ENCODE measurements at places on chromosomes 1 and 21.

- DNase-seq, result no peak
These were observed 190.6 kb upstream of the NFIA start for GRCh38 chr1:60891765-60892164.

- DNase-seq, result no peak
These were observed 4.6 kb upstream of the FAM167B start for GRCh38 chr1:32242341-32242851.

DNA sequence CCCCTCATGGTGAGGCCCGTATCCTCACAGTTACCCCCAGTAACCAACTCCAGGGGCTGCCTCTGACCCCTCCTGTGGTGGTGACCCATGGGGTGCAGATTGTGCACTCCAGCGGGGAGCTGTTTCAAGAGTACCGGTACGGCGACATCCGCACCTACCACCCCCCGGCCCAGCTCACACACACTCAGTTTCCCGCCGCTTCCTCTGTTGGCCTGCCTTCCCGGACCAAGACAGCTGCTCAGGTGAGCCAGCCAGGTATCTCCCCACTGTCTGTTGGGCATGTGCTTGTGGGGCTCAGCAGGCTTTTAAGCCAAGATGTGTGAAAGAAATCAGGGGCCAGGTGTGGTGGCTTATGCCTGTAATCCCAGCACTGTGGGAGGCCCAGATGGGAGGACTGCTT lies 39.9 kb downstream of the ZBTB17 start:
- DNase-seq, result no peak

- DNase-seq, result peak; percentile 74
These were observed 12.7 kb upstream of the RAB4A start for GRCh38 chr1:229258031-229258756.

GRCh38 chr1:6888268-6888667 lies 103.0 kb downstream of the CAMTA1 start:
- no peak for DNase-seq

DNA sequence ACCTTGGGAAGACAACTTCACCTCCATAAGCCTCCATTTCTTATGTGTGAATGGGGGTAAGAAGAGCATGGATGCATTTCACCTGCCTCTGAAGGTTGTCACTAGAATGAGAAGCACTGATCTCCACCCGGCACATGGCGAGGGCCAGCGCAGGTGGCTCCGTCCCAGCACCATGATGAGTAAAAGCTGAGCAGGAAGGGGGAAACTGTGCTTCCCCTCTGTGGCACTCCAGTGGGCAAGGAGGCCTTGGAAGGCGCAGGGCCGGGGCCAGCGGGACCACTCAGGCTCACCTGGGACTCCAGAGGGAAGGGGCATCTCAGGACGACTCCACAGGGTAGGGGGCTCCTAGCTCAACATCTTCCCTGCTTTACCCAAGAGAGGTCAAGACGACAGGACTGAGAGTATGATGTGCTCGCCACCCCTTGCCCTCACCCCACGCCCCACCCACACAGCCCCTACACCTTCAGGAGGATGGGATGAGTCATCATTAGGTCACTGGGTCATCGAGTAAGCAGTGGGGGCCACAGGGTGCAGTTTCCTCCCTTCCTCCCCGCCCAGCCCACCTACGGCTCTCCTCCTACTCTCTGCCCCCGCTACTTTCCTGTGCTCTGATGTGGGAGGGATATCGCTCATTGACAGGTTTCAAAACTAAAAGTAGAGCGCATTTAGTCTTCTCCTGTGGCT lies 112.1 kb downstream of the HIVEP3 start:
- peak; percentile 80 for DNase-seq

DNA sequence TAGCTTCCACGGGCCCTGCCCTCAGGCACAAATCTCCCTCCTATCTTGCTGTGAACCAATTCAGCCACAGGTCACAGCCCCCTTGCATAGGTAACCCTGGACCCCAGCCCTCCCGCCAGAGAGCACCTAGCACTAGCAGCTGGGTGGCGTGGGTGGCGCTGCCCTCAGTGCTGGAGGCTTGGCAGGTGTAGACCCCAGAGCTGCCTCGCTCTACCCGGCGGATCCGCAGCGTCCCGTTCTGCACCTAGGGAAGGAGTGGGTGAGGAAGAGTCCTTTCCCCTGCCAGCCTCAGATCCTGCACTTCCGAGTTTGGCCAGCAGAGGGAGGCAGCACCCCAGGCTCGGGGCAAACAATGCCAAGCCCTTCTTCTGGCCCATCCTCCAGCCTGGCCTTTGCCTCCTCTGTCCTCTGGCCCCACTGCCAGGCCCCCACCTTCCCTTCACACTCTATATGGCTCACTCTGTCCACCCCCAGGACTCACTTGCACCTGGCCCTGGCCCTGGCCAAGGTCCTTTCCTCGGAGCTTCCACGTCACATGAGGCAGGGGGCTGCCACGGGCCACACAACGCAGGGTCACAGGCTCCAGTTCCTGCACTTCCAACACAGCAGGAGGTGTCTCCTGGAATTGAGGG lies 9.0 kb downstream of the IGSF9 start:
- peak; percentile 90 for DNase-seq

- no peak for DNase-seq
These were observed 776 bp upstream of the TNFRSF9 start for GRCh38 chr1:7941437-7941793.

DNA sequence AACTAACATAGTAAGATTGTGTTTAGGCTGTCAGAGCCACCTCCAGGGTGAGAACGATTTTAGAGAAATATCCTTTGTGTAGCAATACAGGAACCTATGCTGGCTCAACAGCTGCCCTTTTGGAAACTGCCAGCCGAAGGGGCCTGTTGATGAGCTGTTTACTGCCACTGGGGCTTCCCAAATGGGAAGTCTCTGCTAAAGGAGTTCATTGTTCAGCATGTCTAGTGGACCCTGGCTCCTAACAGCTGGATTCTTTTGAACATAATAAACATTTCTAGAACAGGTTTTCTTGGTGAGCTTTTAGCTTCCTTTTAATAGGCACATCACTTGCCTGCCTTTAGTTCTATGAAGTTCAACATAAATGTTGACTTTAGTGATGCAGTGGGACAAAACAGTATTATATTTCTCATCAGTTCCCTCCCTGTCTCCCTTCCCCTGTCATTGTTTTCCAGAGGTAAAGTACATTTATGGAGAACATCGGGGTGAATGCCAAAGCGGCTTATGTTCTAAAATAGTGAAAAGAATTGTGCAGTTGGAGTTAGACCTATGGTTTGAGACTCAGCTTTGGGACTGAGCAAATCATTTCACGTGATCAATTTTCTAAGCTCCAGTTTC lies 57.4 kb downstream of the UCK2 start:
- no peak for DNase-seq

GRCh38 chr1:1997576-1997975 lies 6.0 kb downstream of the CFAP74 start:
- DNase-seq, result no peak

DNA sequence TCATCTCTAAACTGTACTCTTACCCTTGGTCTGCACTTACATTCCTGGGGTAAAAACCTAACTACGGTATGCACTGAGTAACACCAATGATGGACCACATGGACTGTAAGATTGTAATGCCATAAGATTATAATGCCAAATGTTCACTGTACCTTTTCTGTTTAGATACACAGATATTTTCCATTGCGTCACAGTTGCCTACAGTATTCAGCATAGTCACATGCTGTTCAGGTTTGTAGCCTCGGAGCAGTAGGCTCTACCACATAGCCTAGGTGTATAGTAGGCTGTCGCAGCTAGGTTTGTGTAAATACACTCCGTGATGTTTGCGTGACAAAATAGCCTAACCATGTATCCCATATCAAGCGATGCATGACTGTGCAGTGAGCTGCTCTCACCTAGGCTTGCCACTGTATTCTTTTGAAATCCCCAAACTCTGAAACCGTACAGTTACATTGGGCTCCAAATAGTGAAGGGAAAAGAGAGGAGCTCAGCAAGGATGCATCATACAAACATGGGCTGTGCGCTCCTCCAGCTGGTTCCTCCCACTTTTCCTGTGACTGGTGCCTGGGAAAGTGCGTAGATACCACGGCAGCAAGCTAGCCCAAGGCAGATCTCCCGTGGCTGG lies 35.2 kb downstream of the CFAP57 start:
- DNase-seq, result no peak

GRCh38 chr21:42424914-42425541 lies 21.3 kb downstream of the UBASH3A start:
- DNase-seq, result peak; percentile 78

DNA sequence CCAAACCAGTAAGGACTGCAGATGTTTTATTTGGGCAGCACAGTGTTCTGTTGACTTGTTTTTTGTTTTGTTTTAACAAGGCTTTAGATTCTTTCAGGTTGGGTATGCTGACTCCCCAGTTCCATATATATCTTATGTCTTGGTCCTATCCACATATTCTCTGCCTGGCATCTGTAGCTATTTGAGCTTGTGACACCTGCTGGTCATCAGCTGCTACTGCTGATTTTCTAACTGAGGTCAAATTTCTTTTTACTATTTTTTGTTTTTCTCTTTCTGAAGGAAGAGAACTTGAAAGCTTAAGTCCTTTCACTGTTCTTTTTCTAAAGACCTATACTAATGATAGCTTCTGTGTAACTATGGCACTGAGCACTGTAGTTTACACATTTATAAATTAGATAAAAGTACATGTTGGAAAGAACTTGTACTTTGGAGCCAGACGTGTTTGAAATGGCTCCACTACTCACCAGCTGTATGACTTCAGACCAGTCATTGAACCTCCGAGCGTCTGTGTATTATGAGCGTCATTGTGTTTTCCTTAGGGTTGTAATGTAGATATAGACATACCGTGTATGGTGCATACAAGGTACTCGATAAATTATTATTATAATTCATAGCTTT lies 109.4 kb downstream of the NRDC start:
- peak; percentile 30 for DNase-seq

DNA sequence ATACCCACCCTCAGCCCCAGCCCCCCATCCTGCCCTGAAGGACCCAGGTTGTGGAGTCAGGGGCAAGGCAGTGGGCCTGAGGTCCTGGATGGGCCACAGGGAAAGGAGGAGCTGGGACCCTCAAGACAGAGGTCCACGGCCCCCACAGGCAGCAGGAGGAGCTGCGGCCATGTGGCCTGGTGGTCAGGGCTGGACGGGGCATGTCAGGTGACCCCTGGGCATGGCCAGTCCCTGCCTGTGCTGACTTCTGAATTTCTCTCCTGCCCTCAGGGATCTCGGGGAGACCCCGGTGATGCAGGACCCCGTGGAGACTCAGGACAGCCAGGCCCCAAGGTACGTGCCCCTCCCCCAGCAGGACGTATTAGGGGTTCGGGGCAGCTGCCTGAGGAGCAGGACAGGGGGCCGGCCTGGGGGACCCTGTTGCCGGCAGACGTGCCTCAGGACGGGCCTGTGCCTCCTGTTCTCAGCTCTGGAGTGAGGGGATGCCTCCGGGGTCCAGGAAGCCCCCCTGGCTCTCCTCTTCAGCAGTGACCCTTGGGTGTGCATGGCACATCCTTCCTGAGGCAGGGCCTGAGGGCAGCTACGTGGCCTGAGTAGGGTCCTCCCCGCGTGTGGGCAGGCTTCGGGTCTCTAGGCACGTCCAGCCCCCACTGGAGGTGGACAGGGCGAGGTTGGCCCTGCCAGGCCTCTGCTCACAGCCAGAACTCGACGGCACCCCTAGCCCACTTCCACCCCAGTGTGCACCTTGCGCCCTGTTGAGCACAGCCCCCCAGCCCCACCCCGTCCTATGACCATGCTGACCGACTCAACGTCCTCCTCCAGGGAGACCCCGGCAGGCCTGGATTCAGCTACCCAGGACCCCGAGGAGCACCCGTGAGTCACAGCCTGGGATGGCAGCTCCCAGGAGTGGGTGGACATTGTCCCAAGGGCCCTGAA lies 23.6 kb downstream of the COL6A2 start:
- peak; percentile 3 for DNase-seq

- DNase-seq, result no peak
These were observed 697 bp downstream of the AGO3 start for GRCh38 chr1:35931446-35932157.

DNA sequence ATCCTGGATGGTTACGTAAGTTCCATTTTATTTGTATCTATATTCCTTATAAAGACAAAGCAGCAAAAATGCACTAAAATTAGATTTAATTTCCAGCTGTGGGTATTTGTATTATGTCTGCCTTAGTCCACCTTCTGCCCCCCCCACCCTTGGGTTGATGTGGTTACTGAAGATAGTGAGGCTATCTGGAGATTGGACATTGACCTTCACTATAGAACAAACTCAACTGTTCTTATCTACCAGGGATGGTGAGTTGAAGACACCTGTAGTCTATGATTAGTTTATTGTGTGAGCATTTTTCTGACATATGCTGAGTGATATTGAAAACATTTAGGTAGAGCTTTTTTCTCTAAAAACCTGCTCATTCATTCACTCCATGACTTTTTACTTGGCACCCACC lies 122.2 kb downstream of the NFIA start:
- DNase-seq, result no peak

GRCh38 chr1:1833916-1834325 lies 55.7 kb upstream of the NADK start:
- DNase-seq, result no peak

- DNase-seq, result no peak
These were observed 569 bp downstream of the TRABD2B start for GRCh38 chr1:47996406-47997226.

- no peak for DNase-seq
These were observed 626.9 kb upstream of the ADGRL4 start for GRCh38 chr1:79633456-79633855.

DNA sequence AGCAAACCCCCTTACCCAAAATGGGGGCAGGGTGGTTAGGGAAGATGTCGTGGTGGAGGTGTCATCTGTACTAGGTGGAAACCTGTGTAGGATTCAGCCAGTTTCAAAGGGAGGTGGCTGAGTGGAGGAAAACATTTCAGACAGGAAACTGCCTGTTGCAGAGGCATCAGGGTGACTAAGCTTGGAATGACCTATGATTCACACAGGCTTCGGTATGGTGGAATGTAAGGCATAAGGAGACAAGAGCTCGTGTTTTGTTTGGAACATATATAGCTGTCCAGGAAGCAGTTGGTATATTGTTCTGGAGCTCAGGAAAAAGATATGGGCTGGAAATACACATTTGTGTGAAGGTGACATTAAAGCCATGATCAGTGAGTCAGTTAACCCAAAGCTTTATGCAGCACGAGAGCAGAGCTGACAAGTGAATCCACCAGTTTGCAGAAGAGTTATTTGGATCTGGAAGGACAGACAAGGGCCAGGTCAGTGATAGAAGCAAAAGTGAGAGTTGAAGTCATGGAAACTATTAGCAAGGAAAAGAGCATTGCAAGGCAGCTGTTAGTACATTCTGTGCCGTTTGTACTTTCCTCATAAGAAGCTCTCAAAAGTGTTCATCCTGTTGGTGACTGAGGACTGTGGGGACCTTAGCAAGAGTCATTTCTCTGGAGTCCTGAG lies 12.2 kb downstream of the UTP25 start:
- DNase-seq, result peak; percentile 29

- no peak for DNase-seq
These were observed 10.8 kb upstream of the TTLL10 start for GRCh38 chr1:1162597-1163537.

- DNase-seq, result peak; percentile 78
These were observed 9.1 kb upstream of the LCE2D start for GRCh38 chr1:152654110-152654509.

- peak; percentile 82 for DNase-seq
These were observed 1.0 kb downstream of the ARID1A start for GRCh38 chr1:26696654-26697430.
